Activated CD8-positive, alpha-beta memory T cell treated with anti-CD3 and anti-CD28 coated beads for 1 hour (primary cell): ENCODE measurements at places on chromosomes 4 and X.

DNA sequence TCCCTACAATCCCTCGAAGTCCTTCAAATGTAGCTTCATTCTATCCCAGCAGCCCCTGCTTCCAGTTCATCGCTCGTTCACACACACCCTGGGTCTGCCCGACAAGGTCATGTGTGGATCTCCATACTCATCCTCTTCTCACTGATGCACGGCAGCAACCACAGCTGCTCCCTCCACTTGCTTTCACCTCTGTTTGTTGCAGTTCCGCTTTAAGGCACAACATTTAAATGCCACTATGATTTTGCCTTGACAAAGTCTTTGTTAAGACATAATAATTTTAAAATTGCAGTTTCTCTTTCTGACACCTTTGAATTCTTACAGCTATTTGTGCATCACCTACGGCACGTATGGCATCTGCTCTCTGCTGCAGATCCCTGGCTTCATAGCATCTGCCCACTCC lies 1.8 kb downstream of the ODAPH start:
- DNase-seq = no peak

GRCh38 chr4:89069481-89069880 lies 12.5 kb upstream of the FAM13A start:
- no peak for DNase-seq

DNA sequence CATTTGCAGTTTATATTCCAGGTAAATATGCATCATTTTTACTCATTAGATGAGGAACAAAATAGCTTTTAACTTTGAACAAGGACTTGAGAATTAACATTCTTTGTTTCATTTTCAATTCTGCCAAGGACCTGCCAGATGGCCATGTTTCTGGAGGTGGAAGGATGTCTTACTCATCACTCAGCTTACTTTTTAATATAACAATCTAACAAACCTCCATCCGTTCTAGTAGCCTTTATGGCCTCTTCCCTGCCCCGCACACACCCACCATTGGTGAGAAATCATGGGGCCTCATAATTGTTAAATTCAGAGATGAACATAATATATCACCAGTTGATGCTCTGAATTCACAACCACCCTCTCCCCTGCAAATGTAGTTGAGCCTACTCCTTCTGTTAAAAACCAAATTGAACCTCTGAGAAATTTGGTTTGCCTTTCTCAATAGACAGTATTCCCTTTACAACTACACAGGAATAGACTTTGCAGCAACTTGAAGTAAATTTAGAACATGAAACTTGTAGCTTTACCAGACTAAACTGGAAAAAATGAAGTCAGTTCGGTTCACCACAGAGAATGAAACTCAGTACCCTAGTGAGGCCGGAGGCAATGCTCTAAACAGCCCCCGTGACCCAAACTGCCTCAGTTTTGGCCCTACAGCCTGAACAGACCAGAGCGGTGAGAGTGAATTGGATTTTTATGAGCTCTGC lies 50.1 kb upstream of the ACSL4 start:
- DNase-seq = no peak

DNA sequence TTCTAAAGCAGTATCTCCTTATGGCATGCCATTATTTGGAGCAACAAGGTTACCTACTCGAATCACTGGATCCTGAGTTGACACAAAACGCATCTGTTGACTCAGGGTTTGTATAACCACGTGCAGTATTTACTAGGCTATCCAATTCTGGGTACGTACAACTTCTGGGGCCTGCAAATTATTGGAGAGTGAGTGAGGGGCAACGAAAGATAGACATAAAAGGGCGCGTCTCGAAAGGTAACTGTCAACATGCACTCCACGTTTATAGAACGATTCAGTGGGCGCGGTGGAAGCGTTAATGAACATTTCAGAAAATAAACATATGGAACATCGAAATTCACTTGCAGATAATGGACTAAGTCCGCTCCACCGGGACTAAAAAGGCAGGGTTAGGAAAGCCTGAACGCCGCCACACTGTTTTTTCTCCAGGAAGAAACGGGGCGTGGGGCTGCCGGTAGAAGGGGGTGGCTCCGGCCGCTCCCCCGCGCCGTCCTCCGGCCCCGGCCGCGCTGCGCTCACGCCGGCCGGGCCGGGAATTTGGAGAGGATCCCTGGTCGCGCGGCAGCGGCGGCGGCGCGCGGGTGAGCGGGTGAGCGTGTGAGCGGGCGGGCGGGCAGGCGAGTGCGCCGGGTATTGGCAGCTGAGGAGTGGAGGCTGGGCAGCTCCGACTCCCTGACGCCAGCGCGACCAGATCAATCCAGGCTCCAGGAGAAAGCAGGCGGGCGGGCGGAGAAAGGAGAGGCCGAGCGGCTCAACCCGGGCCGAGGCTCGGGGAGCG lies at the start of gene SMAD1:
Gene SMAD1, plus strand, starts transcription at position 690 of the 778 bp plus-strand sequence. CDS start 32,761 bp downstream, outside the sequence.
- no peak for DNase-seq

DNA sequence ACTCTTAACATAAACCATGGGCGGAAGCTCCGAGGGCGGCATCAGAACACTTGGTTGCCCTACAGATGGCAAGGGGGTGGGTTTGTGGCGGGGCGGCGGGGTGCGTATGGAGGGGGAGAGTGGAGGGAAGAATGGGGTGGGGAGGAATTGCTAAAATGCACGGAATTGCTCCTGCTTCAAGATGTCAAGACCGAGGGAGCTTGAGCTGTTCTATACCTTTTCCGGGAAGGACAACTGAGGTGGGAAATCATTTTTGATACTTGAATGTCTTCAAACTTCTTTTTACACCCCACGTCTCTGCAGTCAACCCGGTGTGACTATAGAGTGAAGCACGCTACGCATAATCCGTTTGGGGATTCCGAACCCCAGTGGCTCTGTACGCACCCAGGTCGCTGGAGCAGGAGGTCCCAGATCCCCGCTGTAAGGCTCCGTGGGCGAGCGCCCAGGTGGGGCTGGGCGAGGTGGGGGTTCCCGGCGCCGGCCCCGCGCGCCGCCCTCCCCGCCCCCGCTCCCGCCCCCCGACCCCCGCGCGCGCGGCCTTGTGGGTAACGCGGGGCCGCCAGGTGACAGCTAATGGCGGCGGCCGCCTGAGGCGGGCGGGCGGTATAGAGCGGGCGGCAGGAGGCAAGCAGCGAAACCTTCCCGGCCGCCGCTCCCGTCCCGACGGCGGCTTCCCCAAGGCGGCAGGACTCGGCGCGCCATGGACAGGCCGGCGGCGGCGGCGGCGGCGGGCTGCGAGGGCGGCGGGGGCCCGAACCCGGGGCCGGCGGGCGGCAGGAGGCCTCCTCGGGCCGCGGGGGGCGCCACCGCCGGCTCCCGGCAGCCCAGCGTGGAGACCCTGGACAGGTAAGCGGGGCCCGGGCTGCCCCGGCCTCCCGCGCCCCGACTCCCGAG lies at the start of gene MTMR1:
Gene MTMR1, plus strand, starts transcription at position 566 of the 894 bp plus-strand sequence. Its CDS starts 135 bp downstream, at position 701.
- peak; percentile 45 for DNase-seq

DNA sequence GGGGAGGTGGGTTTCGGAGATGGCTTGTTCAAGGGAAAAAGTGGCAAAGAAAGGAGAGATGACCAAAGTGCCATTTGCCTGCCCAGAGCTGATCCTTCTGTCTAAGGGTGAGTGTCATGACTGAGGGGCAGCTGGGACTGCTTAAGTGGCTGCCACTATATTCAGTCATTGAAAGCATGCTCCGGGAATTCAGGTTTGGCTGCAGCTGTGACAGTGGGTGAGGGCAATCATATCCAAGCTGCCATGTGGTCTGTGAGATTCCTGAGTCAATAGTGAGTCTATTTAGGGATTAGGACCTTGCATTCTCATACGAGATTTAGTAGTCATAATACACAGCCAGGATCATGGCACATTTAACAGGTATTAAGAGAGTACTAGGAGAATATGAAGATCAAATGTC lies 138.8 kb upstream of the BANK1 start:
- DNase-seq = no peak

GRCh38 chr4:81919223-81919622 lies 447.5 kb upstream of the RASGEF1B start:
- no peak for DNase-seq

DNA sequence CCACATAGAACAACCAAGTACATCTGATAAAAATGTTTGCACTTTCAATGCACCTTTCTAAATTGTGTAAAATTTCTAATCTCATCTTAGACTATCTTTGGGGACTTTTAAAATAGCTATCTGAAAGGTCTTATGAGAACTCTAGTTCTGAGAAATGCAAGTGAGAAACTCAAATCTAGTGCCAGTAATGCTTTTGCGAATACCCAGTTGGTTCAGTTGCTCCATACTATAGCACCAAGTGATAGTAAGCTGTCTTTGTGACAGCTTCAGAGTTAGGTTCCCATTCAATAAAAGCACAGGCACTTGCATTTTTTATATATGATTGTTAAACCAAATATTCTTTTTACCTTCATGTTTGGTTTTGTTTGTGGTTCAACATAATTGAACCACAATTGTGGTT lies 4.5 kb upstream of the ITM2A start:
- DNase-seq = no peak

DNA sequence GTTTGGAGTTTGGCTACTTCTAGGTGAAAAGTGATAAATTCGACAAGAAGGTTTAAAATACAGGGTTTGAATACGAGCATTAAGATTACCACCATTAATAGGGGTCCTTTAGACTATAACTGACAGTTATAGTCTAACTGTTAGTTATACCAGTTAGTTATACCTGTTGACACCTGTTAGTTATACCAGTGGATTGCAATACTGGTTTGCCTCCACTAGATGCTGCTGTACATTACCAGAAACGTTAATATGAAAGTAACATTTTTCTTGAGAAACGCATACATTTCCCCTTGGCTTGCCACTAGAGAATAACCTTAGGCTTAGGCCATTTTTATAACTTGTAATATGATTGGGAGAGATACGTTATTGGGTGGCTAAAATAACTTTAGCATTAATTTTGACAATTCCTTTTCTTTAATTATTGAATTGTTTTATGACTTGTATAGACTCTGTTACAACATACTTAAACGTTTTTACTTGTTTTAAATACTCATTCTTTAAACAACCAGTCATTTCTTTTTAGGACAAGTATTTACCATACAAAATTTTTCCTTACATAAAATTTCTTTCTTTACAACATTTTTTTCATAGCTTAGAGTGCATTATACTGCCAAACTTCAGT lies 911.2 kb downstream of the FSTL5 start:
- DNase-seq = no peak

DNA sequence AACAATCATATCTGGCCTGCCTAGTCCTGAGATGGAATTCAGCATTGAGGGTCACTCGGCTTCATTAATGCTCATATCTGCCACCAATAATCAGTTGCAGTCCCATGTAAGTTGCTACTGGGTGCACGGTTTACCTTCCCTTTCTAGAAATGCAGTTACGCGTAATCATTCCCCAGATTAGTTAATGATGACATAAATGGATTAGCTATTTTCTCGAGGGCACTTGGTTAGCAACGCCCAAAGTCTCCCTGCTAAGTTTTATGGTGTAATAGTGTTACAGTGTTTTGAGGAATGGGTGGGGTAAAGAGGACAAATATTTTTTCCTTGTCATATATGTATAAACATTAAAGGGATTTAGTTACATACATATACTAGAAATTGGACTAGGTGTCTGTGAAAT lies 118.8 kb downstream of the MID1 start:
- no peak for DNase-seq

DNA sequence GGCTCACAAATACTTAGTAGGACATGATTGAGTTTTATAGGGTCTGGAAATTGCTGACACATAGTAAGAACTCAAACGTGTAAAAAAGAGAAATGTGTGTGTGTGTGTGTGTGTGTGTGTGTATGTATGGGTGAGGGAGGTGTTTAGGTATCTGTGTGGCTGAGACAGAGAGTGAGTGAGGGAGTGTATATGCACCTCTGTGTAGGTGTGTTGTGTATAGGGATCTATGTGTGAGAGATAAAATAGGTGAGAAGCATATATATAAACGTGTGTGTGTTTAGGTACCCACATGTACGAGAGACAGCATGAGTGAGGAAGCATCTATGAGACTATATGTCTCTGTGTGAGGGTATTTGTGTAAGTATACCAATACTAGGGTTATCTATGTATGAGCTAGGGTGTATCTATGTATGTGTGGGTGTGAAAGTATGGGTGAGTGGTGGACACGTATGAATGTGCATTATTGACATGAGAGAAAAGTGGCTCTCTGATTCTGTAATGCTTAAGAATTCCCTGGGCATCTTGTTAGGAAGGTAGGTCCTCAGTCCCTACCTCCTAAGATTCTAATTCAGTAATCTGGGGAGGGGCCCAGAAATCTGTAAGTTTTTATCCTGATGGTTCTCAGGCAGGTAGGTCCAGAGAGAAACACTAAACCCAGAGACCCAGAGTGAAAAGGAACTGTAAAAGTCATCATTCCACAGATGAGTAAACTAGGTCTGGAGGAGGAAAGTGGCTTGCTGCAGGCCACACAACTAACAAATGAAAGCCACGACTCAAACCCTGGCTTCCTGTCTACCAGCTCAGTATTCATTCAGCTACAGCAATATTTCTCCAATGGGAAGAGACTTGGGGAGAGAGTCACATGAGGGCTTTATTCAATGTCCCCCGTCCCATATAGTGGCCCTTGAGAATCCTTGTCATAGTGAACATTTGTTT lies 237.0 kb downstream of the IDS start:
- no peak for DNase-seq

DNA sequence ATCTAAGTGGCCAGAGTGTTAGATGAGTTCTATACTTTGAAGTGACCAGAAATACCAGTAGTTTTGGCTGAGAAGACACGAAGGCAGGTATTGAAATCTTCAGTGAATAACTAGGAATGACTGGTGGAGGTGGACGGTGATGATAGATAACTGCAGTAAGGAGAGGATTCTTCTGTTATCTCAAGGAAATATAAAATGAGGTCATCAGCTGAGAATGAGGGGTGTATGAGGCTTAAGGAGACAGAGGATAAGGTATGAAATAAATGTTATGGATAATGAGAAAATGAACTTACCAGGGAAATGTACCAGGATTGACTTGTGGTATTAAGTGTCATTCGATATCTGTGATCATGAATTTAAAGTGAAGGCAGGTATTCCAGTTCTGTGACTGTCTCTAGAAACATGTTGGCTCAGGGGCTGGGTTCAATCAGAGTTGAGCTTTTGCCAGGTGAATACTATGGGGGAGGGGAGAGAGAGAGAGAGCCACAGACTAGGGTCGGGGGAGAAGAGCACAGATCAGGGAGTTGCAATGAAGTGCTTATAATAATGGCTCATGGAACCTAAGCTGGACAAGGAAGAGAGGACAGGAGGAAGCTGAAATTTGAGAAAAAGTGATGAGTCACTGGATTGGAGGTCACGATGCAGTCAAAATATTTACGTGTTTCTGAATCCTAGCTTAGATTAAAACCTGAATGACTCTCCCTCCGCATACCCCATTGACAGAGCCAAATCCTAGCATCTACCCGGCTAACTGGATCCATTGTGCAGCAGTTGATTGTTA lies 37.5 kb upstream of the BRS3 start:
- no peak for DNase-seq

- no peak for DNase-seq
These were observed 114.5 kb upstream of the SLIT2 start for GRCh38 chr4:20137176-20137575.

GRCh38 chr4:87017580-87018342 lies 83.0 kb downstream of the AFF1 start:
- DNase-seq = no peak

DNA sequence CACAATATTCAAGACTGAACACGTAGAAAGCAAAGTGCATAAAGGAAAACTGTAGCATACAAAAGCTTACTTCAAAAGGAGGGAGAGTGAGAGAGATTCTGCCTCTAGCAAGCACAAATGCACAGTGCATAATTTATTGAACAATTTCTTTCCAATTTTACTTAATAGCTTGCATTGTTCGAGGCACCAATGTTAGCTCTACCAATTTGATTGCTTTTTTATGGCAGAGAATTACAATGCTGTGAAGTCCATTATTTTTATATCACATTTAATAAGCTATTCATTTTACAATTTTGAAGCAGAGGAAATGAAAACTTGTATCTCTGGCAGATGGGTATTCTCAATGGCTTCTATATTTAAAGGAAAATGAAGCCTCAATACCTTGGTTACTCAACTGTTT lies 331.7 kb downstream of the GPM6A start:
- no peak for DNase-seq

- no peak for DNase-seq
These were observed at the start of gene NAT8L for GRCh38 chr4:2059046-2059725. TSS of gene NAT8L (plus strand) at chr4:2059327. CDS start at chr4:2059512, 185 bp downstream.
